ENCODE measurements at places on chromosomes 13 and 19.

GRCh38 chr13:36288794-36289391, 8.7 kb downstream of the CCDC169 start:
- DNase-seq, result no peak

GRCh38 chr13:99693852-99694611, 192.8 kb downstream of the TM9SF2 start:
- no peak for DNase-seq

DNA sequence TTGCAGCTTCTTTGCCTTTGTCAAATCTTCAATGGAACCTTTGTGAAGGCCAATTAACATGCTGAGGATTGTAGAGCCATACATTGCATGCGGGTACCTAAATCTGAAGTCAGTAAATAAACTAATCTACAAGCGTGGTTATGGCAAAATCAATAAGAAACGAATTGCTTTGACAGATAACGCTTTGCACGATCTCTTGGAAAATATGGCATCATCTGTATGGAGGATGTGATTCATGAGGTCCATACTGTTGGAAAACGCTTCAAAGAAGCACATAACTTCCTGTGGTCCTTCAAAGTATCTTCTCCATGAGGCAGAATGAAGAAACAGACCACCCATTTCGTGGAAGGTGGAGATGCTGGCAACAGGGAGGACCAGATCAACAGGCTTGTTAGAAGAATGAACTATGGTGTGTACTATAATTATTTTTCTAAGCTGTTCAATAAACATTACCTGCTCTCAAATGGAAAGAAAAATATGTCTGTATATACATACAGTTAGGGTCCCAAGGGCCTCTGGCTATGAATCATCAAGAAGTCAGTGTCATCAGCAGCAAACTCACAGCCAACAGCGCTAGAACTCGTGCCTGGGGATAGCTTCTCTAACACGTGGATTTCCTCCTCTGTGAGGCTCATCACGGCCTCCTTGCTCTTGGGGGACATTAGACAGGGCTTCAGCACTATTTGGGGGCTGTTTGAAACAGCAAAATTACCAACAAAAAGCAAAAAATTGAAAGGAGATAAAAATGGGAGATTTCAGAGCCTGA, 2.9 kb upstream of the CD70 start:
- DNase-seq, result no peak

DNA sequence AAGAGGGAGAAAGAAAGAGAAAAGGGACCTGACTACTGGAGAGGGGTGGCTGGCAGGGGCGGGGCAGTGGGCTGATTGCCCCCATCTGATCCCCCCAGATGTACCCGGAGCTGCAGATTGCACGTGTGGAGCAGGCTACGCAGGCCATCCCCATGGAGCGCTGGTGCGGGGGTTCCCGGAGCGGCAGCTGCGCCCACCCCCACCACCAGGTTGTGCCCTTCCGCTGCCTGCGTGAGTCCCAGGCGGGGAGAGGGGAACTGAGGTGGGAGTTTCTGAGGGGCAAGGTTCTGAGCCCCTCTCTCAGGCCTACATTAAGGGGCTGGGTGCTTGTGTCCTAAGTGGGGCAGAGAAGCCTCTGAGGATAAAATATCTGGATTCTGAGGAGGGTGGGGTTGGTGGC, 2.4 kb downstream of the APLP1 start:
- no peak for DNase-seq

- no peak for DNase-seq
Measured at GRCh38 chr13:76014406-76015318, 378.5 kb downstream of the LMO7 start.

- no peak for DNase-seq
Measured at GRCh38 chr13:77345150-77345780, 18.4 kb upstream of the MYCBP2 start.

All from NCI-H1048 (cell line).